ENCODE measurements at places on chromosomes 1 and 21.
A peak's percentile ranks its signal among the peaks of the same experiment; 100 is the strongest.

DNA sequence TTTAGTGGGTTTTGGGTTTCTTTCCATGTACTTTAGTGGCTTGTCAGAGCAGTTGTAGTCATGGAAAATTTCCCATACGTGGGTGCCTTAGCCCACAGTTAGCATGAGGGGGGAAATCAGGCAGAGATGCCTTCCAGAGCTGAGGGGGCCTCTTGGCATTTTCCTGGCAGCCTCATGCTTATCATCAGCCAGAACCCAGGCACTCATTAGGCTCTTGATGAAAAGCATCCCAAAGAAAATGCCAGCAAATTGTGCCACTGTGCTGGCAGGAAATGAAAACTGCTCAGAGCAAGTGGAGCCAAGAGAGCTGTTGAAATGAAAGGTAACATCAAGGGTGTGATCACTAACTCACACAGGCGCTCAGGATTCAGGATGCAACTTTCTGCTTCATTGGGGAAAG, 128.0 kb downstream of the TNNI3K start:
- DNase-seq, result no peak

DNA sequence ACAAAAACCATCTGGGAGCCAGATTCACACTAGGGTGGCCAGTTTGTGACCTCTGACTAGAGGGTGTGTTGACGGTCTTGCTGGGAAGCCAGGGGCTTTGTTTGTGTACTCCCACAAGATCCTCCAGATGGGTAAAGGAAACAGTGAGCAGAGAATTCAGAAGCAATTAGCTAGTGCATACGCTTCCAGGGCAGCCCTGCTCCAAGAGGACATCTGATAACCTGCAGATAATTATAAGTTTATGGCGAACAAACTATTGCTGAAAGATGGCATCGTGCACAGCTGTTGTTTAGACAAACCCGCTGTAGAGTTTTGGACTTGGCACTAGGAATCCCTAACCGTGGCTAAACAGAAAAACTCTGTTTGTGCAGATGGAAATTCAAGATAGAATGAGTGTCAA, 326.4 kb downstream of the TGFB2 start:
- DNase-seq, result no peak

- no peak for DNase-seq
Observed at GRCh38 chr1:116357487-116357886, 15.6 kb upstream of the ATP1A1 start.

DNA sequence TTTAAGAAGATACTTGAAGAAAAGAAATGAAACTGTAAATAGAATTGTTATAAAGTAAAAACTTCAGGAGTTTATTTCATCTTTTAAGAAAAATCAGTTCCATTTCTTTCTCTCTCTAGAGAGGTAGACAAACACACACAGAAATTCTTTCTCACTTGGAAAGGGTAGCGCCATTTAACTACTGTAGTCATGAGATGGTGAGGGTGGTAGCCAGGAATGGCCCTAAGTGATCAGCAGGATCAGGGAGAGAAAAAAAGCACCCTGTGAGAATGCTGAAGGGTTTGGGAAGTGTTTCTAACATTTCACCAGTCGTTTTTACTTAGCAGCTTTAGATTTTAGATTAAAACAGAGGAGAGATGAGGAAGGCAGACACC, 205.7 kb upstream of the RUNX1 start:
- DNase-seq, result no peak

GRCh38 chr1:234684856-234685255, 74.9 kb upstream of the IRF2BP2 start:
- DNase-seq, result no peak

DNA sequence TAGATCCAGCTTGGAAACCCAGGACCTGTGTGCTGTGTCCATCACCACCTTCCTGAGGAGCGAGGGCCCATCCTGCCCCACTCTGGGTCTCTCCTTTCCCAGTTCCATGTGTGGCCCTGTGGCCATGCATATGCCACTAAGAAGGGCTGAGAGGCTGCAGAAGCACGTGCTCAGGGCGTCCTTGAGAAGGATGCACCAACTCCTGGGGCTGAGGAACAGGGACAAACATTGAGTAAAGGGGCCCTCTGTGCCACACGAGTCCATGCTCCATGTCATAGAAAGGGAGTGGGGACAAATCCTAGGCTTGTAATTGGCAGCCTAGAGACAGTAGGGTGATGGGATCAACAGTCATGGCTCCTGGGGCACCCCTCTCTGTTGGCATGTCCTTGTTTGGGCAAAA, 8.4 kb downstream of the ETV3L start:
- DNase-seq, result no peak

DNA sequence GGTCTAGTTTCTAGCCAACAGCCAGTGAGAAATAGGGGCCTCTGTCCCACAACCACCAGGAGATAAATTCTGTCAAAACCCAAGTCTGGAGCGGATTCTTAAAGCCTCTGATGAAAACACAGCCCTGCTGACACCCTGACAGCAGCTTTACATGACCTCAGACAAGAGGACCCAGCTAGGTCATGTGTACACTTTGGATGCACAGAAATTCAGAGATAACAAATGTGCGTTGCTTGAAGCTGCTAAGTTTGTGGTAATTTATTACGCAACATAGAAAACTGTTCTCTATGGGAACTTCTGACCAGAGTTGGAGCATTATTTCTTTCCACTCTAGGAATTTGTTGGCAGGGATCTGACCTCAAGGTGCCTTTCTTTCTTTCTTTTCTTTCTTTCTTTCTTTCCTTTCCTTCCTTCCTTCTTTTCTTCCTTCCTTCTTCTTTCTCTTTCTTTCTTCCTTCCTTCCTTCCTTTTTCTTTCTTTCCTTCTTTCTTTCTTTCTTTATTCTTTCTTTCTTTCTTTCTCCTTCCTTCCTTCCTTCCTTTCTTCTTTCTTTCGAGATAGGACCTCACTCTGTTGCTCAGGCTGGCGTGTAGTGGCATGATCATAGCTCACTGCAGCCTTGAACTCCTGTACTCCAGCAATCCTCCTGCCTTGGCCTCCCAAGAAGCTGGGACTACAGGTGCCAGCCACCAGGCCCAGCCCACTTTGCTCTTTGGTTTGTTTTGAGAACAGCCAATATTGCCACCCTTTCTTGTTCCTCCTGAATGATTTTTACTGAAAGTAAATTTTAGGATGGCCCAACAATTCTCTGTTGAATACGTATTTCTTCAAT, 14.9 kb upstream of the HMGCS2 start:
- no peak for DNase-seq

DNA sequence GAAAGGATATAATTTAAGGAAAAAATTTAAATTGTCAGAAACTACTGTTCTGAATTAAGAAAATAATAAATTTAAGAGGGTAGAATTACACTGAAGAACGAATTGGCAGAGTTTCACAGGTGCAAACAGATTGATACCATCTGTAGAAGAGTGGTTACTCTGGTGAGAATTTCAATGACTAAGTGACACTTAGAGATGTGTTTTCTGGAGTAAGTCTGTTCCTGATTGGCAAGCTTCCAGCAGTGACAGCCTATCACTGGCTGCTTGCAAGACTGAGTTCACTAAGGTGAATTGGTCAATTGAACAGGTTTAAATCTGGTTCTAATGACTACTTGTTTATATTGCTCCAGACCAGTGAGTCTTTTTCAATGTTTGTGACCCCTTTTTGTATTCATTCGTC, 838.2 kb upstream of the RGS18 start:
- DNase-seq, result no peak

DNA sequence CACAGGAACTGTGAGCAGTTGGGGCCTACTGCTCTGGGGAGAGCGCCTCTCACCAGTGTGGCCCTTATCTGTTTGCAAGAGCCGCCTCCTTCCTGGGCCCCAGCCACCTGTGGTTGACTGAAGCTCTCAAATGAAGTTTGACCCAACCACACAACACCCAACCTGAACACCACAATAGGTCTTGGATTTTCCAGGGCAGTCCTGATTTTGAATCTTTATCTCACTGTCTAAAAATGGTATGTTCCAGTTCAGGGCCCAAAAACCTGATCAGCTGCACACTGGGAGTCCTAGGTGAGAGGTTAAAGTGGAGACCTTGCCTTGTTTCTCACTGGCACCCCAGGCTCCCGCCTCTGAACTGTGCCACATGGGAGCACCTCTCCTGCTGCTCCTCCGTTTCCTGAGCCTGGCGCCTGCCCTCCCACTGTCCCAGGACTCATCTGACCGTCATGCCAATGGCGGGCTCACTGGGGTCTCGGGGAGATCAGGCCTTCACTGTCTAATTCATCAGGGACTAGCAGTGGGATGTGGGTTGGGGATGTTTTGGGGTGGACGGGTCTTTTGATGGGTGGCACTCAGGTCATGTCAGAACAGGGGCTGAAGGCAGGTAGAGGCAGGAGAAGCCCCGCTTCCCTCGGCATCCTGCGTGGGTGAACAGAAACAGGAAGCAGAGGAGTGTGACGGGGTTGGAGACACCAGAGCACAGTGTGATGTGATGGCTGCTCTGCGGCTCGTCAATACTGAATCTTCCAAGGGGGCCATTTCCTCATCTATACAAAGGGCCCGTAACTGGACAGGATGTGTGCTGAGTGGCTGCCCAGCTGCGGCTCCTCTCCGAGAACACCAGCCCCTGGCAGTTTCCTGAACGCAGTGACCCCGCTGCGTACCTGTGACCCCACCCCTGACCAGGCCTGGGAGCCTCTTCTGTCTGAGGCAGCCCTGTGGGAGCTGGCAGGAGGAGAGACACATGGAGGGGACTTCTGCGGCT, 59.6 kb upstream of the ITPKB start:
- DNase-seq, result peak; percentile 9

DNA sequence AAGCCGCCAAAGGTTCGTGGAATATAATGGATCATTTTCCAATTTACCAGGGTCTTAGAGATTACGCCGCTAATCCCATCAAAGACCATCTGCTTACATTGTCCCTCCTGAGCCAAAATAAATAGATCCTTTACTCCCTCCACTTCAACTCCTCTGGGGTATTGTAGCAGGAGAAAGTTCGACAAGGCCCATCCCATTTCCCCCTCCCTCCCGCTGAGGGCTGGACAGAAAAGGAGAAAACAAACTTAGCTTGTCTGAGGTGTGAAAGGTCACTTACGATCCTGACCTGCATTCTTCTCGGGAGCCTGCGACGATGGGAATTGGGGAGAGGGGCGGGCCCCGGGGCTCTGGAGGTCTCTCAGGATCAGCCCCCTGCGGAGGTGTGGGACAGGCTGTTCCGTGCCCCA, 60.8 kb downstream of the MEF2D start:
- no peak for DNase-seq

GRCh38 chr1:185663771-185664296, 70.4 kb upstream of the HMCN1 start:
- no peak for DNase-seq

- no peak for DNase-seq
Observed at GRCh38 chr1:30149226-30149625, 574.2 kb downstream of the MATN1 start.

GRCh38 chr1:228494391-228494790, 7.2 kb downstream of the RNF187 start:
- no peak for DNase-seq

- DNase-seq, result no peak
Observed at GRCh38 chr1:60245324-60245723, 171.8 kb upstream of the C1orf87 start.

- no peak for DNase-seq
Observed at GRCh38 chr1:41774471-41774990, 144.2 kb downstream of the HIVEP3 start.

- DNase-seq, result no peak
Observed at GRCh38 chr1:41925712-41926111, 7.0 kb upstream of the HIVEP3 start.

- no peak for DNase-seq
Observed at GRCh38 chr21:37865156-37865555, 51.1 kb downstream of the KCNJ6 start.

DNA sequence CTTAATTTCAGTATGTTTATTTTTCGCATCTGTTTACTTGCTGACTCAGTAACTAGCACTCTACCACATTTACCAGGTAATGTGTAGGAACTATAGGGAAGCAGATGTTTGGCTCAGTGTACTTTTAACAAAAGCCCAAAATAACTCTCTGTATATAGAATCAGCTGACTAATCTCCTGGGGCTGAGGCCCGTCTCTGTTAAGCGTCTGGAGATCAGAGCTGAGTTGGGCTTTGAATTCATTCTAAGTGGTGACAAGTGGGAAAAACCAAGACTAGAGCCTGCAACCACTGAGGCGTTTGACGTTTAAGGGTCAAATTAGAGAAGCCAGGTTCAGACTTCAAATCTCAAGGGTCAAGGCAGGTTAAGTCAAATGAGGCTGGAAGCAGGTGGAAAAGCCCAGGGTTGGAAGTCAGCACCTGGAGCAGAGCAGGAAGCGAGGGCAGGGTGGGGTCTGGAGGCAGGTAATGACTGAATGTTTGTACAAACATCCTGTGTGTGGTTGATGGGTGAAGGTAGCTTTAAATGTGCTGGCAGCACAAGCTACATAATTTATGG, 56.8 kb upstream of the LYST start:
- no peak for DNase-seq

DNA sequence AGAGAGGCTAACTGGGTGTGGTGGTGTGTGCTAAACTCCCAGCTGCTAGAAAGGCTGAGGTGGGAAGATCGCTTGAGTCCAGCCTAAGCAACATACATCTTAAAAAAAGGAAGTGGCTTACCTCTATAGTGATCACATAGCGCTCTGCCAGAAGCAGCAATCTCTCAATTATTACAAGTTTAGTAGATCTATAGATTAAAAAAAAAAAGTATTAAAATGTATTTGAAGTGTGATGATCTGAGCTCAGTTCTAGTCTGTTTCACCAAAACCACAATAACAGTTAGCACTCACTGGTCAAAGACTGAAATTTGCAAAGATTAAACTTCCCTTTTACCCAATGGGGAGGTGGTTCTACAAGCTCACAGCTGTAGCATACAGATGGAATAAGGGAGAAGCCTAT, 76.3 kb downstream of the USP24 start:
- no peak for DNase-seq

GRCh38 chr1:230387876-230388275, 38.3 kb downstream of the PGBD5 start:
- DNase-seq, result no peak

DNA sequence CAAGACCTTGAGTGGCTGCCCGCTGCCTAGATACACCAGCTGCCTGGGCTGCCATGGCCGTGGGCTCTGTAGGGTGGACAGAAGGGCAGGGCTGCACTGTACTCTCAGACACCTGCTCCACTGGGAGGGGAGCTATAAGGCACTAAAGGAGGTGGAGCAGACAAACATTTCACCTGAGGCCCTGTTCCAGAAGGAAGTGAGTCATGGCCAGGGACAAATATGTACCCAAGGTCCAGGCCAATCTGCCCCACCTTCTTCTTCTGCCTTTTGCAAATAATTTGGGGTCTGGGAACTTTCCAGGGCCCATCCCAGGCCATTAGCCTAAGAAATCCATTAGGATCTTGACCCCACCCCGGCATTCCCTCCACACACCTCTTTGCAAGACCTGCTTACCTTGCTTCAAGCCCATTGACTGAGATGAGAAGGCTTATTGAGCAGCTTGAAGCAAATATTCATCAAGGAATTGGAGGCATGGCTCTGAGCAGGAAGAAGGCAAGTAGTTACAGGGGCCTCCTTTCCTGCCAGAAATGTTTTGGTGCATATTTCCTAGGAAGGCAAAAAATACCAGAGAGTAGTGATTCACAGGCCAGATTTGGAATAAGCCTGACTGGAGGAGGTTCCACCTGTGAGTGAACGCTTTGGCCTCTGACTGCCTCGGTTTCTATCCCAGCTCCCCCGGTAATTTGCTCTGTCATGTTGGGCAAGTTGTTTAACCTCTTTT, at the start of gene CAPN8:
Gene CAPN8 (minus strand): TSS at position 110 of the 721 bp plus-strand sequence. CDS start 55 bp downstream, at position 55.
- peak; percentile 86 for DNase-seq

Data from body of pancreas (tissue), 4 donors.